ENCODE measurements at places on chromosomes 11 and 22.
A peak's percentile ranks its signal among the peaks of the same experiment; 100 is the strongest.

- no peak for DNase-seq
Observed at GRCh38 chr22:45151503-45151902, 12.2 kb upstream of the NUP50 start.

DNA sequence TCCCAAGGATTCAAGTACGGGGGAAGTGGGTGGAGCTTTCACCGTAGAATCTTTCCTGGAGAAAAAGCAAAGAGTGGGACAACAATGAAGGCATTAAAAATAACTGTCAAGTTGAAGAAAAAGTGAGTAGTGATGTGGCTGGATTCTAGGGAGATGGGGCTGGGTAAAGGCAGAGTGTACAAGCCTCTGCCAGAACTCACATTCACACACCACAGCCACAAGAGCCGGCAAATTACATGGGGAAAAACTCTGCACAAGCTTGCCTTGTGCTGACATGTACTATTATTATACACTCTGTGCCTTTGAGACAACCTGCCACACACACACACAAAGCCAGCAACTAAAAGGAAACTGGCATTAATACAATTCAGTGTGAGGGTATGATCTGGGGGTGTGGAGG lies 182.6 kb downstream of the LARGE1 start:
- DNase-seq, result no peak

- no peak for DNase-seq
Observed at GRCh38 chr11:13047884-13048283, 38.8 kb downstream of the RASSF10 start.

- DNase-seq, result no peak
Observed at GRCh38 chr11:126173257-126173656, 38.2 kb downstream of the RPUSD4 start.

DNA sequence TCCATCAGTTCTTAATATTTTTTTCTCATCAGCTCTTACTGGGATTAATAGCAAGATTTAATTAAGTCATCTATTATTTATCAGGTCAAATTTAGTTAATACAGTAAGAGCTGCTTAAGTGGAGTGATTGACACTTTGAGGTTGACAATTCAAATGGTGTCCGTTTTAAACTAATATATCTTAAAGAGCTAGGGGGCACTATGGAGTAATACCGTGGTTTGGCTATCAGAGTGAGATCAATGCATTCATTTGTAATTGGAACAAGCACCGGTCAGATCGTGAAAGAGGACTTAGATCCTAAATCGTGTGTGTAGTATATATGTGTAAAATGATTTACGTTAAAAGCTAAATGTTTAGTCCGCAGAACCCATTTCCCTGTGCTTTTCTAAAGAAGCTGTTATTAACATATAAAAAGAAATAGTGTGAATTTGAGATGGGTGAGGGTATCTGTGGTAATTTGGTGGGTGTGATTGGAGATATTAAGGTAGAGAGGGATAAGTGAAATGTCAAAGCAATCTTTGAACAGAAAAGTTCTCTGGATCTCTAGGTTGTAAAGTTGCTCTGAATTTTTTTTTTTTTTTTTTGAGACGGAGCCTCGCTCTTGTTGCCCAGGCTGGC lies 2.3 kb downstream of the SIK2 start:
- peak; percentile 54 for DNase-seq

GRCh38 chr22:18033204-18033998 lies 9.0 kb upstream of the MICAL3 start:
- DNase-seq, result no peak

DNA sequence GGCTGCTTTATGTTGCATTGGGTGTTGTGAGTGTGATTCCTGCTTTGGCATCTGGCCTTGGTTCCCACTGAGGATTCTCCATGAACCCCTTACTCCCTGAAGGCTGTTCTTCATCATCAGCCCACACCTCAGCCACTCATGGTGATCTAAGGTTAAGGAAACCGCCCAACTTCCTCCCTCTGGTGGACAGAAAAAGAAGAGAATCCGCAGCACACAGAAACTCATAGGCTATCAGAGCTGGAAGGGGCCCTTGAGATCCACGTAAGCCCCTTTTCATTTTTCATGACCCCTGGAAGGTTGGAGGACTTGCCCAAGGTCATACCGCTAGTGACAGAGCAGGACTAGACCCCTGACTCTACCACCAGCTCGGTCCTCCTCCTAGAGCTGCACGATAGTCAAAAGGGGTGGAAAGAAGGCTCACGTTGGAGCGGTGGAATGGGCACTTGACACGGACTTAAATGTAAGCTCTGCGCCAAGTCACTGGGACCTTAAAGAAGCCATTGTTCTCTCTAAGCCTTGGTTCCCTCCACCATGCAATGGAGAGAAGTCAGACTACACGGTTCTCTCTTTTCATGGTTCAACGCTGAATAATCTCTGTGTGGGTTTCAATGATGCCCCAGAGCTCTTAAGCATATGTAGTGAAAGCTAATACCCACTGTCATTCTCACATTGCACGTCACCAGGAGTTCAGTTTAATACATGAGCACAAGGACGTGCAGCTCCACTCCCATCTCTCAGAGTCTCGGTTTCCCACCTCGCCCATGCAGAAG lies 83.6 kb upstream of the CRTAM start:
- DNase-seq, result peak; percentile 58

GRCh38 chr11:92451063-92451462 lies 226.4 kb downstream of the FAT3 start:
- DNase-seq, result no peak

- no peak for DNase-seq
Observed at GRCh38 chr22:42871146-42872050, 14.3 kb upstream of the ARFGAP3 start.

DNA sequence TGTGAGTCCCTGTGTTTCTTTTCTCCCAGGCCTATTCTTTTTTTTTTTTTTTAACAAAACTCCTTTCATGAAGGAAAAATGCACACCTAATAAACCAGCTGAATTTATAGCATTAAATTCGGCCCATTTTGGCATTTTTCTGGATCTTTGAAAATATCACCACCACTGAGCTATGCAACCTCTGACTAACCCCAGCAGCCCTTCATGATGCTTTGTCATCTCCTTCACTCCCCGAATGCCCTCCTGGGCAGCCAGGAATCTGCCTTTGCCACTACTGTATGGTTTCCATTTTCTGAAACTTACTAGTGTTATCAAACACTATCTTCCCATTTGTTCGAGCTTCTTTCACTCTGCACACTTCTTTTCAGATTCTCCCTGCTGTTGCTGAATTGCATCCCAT lies 97.9 kb downstream of the ZNF280B start:
- no peak for DNase-seq

- DNase-seq, result no peak
Observed at GRCh38 chr11:134906356-134906955, 494.4 kb upstream of the B3GAT1 start.

GRCh38 chr22:31244046-31244942 lies 32.2 kb downstream of the LIMK2 start:
- no peak for DNase-seq

DNA sequence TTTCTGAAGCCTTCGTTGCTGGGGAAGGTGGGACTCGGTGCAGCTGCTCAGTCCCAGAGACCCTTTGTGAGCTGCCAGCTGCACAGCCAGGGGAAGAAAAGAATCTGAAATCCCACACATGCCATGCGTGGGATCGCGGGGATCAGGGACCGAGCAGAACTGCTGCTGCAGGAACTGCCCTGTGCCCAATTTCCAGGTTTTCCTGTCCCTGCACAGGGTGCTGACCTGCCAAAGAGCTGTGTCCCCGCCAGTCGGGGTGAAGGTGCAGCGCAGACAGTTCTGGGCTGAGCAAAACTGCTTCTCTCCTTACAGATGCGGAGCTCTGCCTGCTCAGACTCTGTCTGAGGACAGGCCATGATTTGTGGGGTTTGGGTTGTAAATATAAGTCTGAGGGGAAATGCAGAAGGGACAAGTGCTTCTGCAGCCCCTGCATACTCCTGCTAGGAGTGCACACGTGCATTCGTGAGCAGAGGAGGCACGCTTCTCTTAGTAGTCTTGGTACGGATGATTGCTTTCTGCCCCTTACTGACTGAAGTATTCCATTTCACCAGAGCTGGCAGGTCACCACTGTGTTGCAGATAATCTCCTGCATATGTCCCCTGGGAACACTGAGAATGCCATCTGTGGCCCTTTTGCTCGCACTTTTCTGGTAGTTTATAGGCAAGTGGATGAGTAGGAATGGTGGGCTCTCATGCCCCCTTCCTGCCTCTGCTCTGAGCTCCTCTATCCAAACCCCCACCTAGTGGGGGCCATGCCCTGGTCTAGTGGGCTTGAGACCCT lies 141.4 kb downstream of the PARVA start:
- no peak for DNase-seq

GRCh38 chr11:62340269-62340901 lies 3.1 kb downstream of the ASRGL1 start:
- peak; percentile 48 for DNase-seq

DNA sequence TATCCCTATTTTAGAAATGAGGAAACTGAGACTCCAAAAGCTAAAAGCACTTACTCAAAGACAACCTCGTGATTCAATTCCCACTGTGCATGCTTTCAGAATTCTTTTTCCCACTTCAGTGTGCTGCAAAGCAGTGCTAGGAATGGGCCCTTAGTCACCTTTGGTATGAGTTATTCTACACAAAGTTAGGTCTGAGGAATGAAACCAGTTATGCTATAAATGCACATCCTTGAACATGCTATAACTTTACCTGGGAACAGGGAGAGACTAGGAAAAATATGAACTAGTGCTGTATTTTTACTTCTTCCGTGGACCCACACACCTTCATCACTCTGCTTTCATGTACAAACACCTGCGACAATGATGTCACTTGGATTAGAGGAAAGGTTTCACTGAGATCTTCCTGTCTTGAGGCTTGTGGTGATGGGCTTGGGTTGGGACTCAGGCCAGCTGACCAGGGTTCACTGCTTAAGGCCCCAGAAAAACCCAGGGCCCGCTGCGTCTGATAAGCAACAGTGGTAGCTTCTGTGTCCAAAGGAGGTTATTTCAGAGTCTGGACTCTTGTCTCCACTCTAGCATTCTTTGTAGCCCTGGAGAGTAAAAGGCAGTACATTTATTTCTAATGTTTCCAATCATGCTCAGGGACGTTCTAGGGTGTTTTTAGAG lies 81.6 kb downstream of the ZC3H12C start:
- DNase-seq, result no peak

DNA sequence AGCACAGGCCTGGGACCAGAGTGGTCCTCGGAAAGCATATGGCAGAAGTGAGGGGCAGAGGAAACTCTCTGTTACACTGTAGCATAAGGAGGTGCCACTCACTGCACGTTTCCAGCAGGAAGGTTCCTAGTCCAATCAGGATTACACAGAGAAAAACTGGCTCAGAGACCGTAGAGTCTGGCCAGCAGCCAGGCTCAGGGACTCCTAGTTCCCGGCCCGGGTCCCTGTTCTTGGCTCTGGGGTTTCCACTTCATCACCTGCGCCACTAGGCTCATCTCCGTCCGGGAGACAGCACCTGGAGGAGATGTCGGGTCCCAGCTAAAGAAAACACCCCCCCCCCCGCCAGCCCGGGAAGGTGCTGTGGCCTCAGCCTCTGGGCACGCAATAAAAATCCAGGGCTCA lies 1.1 kb downstream of the TTLL12 start:
- no peak for DNase-seq

- no peak for DNase-seq
Observed at GRCh38 chr22:23281053-23281405, 100.7 kb downstream of the BCR start.

DNA sequence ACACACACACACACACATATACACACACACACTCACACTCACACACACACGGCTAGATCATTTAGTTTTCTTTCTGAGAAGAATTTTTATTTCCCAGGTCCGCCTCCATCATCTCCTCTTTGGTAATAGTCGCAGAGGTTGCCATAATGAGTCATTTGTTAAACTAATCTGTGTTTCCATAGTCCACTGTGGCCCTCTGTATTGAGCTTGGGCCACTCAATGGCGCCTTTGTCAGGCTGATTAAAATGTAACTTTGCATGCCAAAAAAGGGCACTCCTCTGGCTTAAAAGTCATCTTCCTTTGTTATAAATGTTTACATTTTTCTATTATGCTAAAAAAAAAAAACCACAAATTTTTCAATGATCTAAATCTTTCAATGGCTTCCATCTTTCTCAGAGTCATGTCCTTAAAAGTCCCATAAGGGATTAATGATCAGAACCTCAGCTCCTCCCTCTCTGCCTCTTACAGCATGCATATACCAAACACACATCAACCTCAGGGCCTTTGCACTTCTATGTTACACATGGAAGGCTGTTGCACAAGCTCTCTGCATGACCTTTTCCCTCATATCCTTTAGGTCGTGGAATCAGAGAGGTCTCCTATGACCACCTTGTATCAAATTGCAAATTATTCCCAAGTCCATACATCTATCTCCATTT lies 35.3 kb downstream of the EHF start:
- no peak for DNase-seq

- DNase-seq, result no peak
Observed at GRCh38 chr22:50189849-50190181, 4.1 kb downstream of the TRABD start.

GRCh38 chr11:94741022-94741679 lies 27.0 kb upstream of the AMOTL1 start:
- DNase-seq, result peak; percentile 47

DNA sequence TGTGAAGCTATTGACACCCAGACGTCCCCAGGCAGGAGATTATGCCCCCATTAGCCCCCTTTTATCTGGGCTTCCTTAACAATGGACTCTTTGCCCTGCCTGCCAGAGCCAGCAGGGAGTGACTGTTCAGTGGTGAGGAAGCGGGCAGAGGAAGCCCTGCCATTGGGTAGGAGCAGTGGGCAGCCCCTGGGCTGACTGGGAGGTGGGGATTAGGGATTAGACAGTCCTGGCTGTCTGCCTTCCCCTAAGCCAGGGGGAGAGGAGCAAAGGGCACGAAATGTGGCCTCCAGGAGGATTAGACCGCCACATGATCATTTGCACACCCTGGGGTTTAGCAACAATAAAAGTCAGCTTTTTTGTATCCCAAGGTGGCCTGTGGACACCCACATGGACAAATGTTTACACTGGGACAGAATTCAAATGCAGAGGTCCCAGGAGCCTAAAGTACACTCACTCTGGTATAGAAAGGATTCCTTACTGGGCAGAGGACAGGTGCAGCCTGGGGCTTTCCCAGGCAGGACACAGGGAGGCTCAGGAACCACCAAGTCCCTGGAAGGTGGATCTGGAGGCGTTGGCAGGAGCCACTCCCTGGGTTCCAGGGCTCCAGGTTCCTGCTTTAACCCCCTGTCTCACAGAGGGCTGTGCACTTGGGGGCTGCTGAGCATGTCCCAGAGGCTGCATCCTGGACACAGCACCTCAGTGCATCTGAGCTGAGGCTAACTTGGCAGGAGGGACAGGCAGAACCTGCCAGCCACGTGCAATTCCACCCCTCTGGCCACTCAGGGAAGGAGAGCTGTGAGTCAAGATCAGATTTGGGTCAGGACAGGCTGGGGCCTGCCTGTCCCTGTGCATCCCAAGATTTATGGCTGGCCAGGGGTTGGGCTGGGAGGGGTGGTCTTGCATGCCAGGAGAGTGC lies 2.1 kb downstream of the PNPLA3 start:
- no peak for DNase-seq

- no peak for DNase-seq
Observed at GRCh38 chr11:128910576-128910975, 19.4 kb downstream of the KCNJ5 start.

GRCh38 chr11:100752371-100753171 lies 65.5 kb downstream of the ARHGAP42 start:
- DNase-seq, result no peak
